ENCODE measurements at places on chromosomes 1 and 21. TPM values are rescaled to one million over a fixed set of nuclear protein-coding genes. Genes with fewer than 3 reads are reported as not detected.

GRCh38 chr21:31875496-31876015 lies 2.7 kb downstream of the HUNK start:
- no peak for DNase-seq

DNA sequence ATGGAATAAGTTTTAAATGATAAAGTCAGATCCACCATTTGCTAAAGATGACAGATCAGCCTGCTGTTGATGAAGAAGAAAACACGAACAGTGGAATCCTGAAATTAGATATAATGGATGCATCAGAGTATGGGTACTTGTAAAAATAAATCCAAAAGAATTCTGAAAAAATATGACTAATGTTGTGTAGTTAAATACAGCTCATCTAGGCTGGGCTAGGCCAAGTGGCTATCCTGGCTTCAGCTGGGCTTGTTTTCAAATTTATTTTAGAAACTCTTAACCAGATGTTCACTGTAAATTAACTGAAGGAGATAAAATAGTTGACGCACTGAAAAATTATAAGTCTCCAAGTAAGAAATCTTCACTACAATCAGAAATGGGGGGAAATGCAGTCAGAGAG lies 7.4 kb upstream of the RGS2 start:
- no peak for DNase-seq

The C1orf87 gene
- 0.36 TPM for total RNA-seq

GRCh38 chr1:45470306-45470798 lies 20.6 kb downstream of the TESK2 start:
- DNase-seq: no peak

DNA sequence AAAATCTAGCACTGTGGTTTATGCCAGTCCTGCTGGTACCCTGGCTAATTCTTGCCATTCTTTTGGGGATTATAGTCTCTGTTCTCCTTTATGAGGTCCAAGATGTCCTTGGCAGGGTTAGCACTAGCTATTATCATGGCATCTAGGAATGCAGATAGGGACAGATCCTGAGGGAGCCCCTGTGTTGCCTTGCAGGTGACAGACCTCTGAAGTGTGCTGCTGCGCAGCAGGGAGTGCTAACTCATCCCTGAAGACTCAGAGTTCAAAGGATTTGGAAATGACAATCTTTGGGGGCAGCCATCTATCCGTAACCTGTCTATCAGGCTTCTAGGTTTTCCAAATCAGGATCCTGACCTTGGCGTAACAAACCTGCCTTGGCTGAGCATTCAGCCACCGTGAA lies 16.3 kb downstream of the ZFYVE9 start:
- DNase-seq: no peak

DNA sequence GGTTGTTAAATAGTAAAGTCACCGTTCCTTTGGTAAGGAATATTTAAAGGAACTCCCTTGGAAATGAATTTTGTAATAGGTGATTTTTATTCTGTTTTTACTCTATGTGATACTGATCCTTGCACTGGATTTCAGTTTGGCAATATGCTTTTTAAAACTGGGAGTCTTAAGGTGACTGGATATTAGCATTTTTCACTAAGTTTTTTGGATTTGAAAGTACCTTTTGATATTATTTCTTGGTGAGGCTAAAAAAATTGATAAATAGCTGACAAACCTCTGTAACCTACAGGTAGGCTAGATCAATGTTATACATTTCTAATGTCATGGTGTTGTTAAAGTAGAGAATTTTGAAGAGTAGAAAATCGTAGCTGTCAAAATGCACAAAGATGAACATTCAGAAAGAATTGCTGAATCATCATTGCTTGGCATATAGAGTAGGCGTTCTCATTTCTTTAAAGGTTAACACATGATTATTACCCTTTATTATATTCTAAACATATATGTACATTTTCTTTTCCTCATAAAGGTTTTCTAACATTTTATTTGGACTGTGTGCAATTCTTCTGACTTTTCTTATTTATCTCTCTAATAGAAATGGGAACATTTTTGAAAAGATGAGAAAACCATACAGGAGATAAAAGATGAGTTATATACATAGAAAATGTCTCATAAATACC lies 1.5 kb upstream of the DNAJB4 start:
- no peak for DNase-seq

The B3GALT2 gene
- total RNA-seq: 16.8 TPM

The MCM3AP gene
- 85.4 TPM for total RNA-seq

DNA sequence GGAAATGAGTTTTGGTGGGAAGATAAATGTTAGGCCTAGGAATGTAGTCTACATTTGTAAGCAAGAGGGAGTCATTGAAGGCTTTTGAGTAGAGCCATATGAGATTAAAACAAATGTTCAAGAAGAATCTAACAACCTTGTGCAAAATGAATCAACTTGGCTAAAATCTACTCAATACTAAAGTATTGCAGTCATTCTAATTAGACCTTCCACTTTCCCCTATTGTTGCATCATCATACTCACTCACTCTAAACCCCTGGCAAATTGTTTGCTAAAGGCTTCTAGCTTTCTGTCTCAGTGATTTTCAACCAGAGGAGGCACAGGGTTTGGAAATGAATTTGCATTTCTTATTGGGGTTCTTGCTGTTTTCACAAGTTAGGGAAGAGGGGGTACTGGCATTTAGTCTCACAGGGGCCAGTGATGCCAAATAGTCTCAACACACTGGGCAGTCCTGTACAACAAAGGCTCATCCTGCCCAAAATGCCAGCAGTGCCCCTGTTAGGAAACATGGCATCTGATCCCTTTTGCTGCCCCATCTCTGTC lies 85.3 kb downstream of the SEC16B start:
- DNase-seq: no peak

DNA sequence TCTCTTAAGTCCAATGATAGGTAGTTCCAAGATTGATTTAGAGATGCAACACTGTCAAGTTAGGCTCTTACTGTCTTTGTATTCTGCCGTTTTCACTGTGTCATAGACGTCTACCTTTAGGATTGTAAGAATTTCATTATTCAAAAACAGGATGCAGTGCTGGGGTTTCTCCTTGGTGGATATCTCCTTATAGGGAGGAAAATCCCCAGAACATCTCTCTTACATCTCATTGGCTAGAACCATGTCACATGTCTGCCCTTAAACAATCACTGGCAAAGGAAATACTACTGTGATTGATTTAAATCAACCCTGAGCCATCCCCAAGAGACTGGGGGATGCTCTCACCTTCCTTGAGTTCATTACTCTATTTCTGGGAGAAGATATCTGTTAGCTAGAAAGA lies 10.9 kb upstream of the FUBP1 start:
- no peak for DNase-seq

The PROK1 gene
- total RNA-seq: not detected

DNA sequence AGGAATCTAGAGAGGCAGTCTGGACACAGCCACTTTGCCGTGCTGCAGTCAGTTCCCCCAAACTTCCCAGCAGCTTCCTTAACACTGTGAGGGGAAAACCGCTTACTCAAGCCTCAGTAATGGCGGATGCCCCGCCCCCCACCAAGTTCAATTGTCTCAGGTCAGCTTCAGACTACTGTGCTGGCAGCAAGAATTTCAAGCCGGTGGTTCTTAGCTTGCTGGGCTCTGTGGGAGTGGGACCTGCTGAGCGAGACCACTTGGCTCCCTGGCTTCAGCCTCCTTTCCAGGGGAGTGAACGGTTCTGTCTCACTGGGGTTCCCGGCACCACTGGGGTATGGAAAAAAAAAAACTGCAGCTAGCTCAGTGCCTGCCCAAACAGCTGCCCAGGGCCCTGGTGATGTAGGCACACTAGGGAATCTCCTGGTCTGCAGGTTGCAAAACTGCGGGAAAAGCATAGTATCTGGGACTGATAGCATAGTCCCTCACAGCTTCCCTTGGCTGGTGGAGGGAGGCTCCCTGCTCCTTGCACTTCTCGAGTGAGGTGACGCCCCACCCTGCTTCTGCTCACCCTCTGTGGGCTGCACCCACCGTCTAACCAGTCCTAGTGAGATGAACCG lies 23.7 kb upstream of the HFM1 start:
- no peak for DNase-seq

DNA sequence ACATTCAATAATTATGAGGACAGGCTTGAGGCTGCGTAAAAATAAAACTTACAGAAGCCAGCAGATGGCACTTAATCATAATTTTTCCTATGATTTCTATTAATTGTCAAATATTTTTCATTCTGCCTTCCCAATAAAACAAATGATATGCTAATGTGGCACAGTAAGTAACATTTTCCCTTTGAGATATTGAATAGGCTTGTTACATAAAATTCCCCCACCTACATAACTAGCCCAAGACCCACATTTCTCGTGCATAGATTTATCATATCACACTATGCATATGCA lies 55.4 kb upstream of the PTGFRN start:
- DNase-seq: no peak

DNA sequence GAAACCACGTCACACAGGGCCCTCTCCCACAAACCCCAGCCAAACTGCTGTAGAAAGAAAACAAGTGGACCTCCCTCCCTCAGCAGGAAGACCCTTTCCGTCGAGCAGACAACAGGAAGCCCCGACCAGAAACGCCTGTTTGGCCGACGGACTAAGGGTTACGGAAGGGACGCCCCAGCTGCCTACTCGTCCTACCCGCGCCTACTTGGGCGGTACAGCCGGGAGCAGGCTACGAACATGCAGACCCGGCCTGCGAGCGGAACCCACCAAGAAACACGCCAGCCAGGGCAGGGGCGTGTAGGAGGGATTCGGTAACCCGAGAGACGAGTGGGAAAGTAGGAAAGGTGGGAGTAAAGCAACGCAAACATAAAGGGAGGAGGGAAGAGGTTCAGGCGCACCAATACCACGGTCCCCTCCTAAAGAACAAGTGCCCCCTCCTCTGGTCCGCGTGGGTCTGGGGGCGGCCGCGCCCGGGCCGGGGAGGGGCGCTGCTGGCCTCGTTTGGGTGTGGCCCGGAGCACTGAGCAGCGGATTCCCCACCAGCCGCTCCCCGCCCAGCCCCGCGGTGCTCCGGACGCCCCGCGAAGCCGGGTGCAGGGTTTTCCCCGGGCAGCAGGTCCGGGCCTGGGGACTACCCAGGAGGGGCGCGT lies 450 bp downstream of the S100A10 start:
- peak; percentile 58 for DNase-seq

The HSPB7 gene
- 94.0 TPM for total RNA-seq

- DNase-seq: no peak
These were observed 38.2 kb upstream of the PLA2G2C start for GRCh38 chr1:20224546-20224945.

GRCh38 chr1:68201546-68202238 lies 30.6 kb downstream of the WLS start:
- no peak for DNase-seq

The SLFNL1 gene
- 0.05 TPM for total RNA-seq

- peak; percentile 73 for DNase-seq
These were observed 2.1 kb downstream of the LEPR start for GRCh38 chr1:65422241-65423203.

DNA sequence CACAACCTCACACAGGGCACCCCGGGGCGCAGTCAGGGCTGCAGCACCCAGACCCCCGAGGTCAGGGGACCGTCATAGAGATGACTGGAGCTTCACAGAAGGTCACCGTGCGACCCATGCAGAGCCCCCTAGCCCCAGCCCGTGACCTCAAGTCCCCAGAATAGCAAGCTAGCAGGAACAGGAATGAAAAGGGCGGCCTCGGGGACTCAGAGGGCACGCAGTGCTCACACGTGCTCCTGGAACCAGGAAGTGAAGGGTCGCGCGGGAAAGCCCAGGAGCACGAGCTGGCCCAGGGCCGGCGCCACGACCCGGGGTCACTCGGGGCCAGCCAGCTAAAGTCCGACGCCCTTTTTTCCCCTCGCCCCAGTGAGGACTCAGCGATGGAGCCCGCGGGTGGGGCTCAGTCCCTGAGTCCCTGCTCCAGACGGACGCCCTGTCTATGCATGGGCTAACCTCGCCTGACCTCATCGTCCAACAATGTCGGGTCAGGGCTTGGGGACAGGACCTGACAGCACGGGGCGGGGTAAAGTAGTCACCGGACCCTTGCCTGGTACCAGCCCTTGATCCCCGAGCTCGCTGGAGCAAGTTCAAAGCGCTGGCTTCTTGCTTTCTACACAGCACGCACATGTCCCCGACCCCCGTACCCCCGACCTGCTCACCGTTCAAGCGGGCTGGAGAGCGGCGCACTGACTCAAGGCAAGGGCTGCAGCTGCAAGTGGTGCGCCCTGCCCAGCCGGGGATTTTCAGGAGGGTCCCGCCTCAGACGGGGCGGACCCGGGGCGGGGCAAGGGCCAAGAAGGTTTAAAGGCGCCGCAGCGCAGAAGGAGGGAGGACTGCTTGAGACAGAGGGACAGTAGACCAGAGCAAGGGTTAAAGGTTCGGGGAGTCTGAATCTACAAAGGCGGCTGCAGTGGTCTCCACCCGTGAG lies at the start of gene TAGLN2:
TAGLN2 (minus strand) TSS at position 717 of the 928 bp plus-strand sequence. CDS start 4,998 bp downstream, outside the sequence.
- DNase-seq: peak; percentile 91

The DISC1 gene
- 3.6 TPM for total RNA-seq

The HMCN1 gene
- total RNA-seq: 0.05 TPM

GRCh38 chr1:164735315-164736052 lies 176.5 kb downstream of the PBX1 start:
- DNase-seq: peak; percentile 36

The KDF1 gene
- not detected for total RNA-seq

- DNase-seq: peak; percentile 68
These were observed 1.0 kb downstream of the NTMT2 start for GRCh38 chr1:170146720-170147263.

The IER5 gene
- total RNA-seq: 32.8 TPM

DNA sequence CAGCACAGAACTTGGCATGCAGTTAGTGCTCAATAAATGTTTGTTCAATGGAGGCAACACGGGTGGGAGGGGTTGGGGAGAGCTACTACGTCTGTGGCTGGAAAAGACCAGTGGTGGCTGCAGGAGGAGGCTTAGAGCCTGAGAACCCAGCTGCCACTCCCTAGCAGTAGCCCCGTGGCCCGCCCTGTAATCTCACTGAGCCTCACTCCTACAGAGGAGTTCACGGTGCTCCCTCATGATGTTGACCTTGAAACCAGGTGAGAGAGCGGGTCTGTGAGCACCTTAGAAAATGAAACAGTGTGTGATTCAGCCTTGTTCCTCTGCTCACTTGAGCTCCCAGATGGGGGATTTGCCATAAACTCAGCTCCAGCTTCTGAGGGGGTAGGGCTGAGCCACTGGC lies 299.6 kb downstream of the NPHP4 start:
- no peak for DNase-seq

The RAD54L gene
- total RNA-seq: 0.59 TPM

- DNase-seq: peak; percentile 81
These were observed 2.0 kb upstream of the EFNA4 start for GRCh38 chr1:155061381-155062150.

The ORC1 gene
- total RNA-seq: 0.11 TPM

- peak; percentile 91 for DNase-seq
These were observed 14.4 kb downstream of the S100A16 start for GRCh38 chr1:153598309-153599172.

DNA sequence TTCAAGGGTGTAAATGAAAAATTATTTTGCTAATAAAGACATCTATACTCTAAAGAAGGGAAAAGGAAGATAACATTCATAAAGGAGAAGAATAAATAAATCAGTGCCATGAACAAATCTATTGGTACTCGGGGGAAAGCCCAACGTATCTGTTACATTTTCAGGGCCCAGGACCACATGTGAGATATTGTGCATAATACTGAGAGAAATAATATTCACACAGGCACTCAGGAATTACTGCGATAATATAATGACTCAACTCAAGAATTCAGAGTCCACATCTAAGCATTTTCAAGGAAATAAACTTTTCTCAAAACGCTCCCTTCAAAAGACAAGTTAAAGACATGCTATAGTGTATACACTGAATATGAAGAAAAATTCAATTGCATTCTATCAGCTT lies 108.8 kb downstream of the SMYD2 start:
- DNase-seq: no peak

GRCh38 chr1:183697814-183698590 lies 44.9 kb upstream of the APOBEC4 start:
- no peak for DNase-seq

- no peak for DNase-seq
These were observed 40.3 kb downstream of the XPR1 start for GRCh38 chr1:180672105-180672504.

- no peak for DNase-seq
These were observed 9.7 kb upstream of the GBP6 start for GRCh38 chr1:89354205-89354604.
